ENCODE measurements at places on chromosomes 5 and 9.

DNA sequence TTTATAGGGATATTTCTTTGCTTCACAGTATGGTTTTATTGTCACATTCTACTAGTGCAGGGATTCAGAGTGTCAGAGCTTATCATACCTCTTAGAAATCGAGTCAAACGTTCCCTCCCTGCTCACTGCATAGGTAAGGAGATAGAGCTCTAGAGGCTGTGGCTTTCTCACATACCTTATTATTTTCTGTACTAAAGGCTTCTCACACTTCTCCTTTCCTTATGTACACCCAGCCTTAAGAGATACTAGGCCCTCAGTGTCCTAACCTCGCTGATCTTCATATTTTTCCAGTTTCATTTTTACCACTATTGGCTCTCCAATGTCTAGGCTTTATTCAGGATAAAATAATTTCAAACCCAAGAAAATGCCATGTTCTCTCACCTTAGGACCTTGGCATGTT is 297.3 kb upstream of the RIOK2 start:
- no peaks in the 10 kb centered on the region for H3K36me3 ChIP-seq
- H3K27ac ChIP-seq = no peak overlapping the region
- H3K4me3 ChIP-seq = no peak overlapping the region
- no peaks in the 10 kb centered on the region for H3K4me1 ChIP-seq

DNA sequence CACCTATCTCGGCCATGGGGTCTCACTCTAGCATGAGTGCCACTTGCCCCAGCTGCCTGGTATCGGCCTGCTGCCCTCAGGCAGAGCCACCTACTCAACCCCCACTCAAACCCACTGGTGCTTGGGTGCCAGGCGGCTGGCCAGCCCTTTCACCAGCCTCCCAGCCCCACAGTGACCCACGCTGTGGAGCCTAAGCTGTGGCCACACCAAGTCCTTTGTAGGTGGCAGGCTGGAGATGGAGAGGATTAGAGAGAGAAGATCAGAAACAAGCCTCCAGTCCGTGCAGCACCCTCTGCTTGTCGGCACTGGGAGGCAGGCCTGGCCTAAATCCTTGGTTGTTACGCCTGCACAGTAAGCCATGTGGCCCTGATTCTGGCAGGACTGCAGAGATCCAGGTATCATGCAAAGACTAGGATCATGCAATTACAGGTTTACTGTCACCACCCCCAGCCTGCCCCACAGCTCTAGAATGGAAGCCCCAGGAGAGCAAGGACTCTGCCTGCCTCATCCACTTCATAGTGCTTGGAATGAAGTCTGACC is 171.7 kb downstream of the COL23A1 start:
- DNase-seq = no peak
- H3K4me3 ChIP-seq = no peak overlapping the region
- no peaks in the 10 kb centered on the region for H3K4me1 ChIP-seq

GRCh38 chr9:106820866-106821265 is 42.1 kb upstream of the ZNF462 start:
- no peaks in the 10 kb centered on the region for H3K4me1 ChIP-seq
- DNase-seq = no peak
- H3K27me3 ChIP-seq = no peaks in the 10 kb centered on the region

DNA sequence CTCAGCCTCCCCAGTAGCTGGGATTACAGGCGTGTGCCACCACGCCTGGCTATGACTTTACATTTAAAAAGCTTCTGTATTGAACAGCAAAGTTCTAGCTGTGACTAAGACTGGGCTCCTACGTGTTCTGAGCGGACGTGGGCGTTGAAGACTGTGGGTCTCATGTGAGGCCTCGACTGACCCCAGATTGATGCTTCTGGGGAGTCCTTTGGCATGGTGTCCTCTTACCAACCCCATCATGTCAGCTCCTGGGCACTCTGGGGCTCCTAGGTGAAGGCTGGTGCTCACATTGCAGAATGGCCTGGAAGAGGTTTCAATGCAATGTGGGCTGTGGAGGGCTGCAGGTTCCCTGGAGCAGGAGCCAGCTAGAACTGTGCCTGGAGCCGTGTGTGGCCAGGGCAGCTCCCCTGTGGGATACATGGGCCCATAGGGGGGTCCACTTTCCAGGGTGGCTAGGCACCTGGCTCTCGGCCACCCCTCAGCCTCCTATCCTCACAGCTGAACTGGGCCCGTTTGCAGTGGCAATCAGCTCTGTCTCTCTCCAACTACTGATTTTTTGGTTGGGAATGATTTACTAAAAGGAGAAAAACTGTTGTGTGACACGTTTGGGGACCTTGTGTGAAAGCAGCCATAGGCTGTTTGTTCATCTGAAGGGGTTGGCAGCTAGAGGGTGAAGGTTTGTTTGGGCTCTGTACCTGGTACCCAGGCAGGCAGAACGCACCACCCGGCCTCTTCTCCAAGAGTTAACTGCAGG is 29.7 kb downstream of the SLC25A25 start:
- no peaks in the 10 kb centered on the region for H3K27me3 ChIP-seq
- no peaks in the 10 kb centered on the region for H3K36me3 ChIP-seq
- no peak overlapping the region for H3K4me3 ChIP-seq
- peak overlapping the region; percentile 82 for H3K27ac ChIP-seq
- DNase-seq = no peak

GRCh38 chr5:109819878-109820277 is 130.2 kb downstream of the MAN2A1 start:
- no peak overlapping the region for H3K4me3 ChIP-seq
- no peak overlapping the region for H3K27ac ChIP-seq
- H3K36me3 ChIP-seq = 0 out of 2 replicates have a peak, but pooled peaks cover 4% of the 10 kb centered on the region
- no peak for DNase-seq
- 0 out of 2 replicates have a peak, but pooled peaks cover 7% of the 10 kb centered on the region for H3K4me1 ChIP-seq

- no peak overlapping the region for H3K27ac ChIP-seq
- H3K27me3 ChIP-seq = no peaks in the 10 kb centered on the region
- no peak for DNase-seq
- H3K36me3 ChIP-seq = peaks cover 66% of the 10 kb centered on the region
- no peaks in the 10 kb centered on the region for H3K4me1 ChIP-seq
Observed at GRCh38 chr9:92245005-92245797, 48.3 kb downstream of the IARS1 start.

All from PC-9 (cell line).